Right atrium auricular region (tissue), 2 donors: ENCODE measurements at places on chromosomes 11 and 22. TPM values are rescaled to one million over a fixed set of nuclear protein-coding genes. Genes with fewer than 3 reads are reported as not detected.

OR4C46 gene
- total RNA-seq = not detected

DAGLA gene
- 5.7 TPM for total RNA-seq

MMP8 gene
- 0.41 TPM for total RNA-seq

SERHL2 gene
- 2.4 TPM for total RNA-seq

MMP10 gene
- total RNA-seq = not detected

- DNase-seq = no peak
Measured at GRCh38 chr22:49951000-49951677, 9.4 kb upstream of the PIM3 start.

- DNase-seq = no peak
Measured at GRCh38 chr11:79312617-79313529, 128.0 kb downstream of the TENM4 start.

DNA sequence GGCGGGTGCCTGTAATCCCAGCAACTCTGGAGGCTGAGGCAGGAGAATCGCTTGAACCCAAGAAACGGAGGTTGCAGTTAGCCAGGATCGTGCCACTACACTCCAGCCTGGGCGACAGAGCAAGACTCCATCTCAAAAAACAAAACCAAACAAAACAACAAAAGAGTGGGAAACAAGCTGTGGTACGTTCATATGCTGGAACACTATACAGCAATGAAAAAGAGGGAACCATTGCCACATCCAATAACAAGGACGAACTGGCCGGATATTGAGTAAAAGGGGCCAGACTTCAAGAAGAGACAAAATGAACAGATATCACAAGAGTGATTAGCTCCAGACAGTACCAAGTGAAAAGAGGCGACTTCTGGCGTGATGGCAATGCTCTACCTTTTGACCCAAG lies 4.9 kb downstream of the MACROD1 start:
- DNase-seq = no peak

DNA sequence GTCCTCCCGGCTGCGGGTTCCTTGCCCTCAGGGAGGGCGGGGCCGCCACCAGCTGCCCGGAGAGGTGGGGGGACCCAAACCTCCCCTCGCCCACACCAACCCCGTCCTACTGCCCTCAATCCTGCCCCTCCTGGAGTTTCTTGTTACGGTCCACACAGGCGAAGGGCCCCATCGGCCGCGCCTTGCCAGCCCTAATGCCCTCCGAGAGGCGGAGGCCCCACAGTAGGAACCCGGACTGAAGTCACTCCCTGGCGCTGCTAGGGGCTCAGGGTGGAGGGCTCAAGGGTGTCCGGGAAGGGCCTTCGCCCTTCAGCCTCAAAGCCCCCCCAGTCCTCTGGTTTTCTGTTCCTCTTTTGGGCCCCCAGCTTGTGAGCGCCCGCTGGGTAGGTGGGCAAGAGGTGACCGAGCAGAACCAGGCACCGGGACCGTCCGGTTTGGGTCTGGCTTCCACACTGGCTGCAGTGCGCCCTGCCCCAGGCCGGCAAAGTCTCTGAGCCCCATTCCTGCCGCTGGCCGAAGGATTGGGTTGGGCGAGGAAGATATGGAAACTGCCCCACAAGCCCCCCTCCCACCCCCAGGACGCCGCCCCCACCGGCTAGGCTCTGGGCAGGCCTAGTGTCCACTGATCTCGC lies 24.5 kb downstream of the DUSP8 start:
- no peak for DNase-seq

DNA sequence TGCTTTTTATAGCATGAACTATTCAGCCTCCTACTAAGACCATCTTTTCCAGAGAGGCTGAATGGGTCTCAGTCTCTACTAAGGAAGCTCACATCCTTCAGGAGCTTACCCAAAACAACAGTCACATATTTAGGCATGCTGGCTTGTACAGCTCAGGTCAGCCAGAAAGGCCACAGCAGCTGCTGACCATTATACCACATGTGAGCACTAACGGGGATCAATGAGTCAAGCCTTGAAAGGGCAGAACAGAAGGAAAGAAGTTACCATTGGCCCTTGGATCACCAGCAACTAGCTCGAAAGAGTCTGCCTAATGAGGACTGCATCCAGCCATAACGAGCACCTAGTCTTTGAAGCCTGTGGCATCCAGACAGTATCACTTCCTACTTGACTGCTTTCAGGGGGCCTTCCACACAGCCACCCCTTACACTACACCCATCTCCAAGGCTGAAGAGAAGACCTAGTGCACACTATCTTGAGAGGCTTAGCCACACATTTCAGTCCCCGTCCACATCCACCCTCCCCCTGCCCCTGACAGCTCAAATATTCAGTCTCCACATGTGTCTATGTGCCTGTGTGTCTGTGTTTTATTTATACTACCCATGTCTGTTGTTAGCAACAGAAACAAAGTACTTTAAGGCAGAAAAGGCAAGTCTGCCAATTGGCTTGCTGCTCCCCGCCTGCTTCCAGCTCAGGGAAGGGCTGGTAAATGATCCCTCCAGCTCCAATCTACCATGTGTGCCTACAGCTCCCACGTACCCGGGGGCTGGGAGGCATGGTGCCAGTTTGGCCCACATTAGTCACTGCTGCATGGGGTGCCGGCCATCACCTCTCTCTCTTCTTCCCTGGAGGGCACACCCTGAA lies 95.5 kb downstream of the RPL27A start:
- peak; percentile 69 for DNase-seq
